ENCODE measurements at places on chromosomes 5 and 9. TPM values are rescaled to one million over a fixed set of nuclear protein-coding genes. Genes with fewer than 3 reads are reported as not detected.

DNA sequence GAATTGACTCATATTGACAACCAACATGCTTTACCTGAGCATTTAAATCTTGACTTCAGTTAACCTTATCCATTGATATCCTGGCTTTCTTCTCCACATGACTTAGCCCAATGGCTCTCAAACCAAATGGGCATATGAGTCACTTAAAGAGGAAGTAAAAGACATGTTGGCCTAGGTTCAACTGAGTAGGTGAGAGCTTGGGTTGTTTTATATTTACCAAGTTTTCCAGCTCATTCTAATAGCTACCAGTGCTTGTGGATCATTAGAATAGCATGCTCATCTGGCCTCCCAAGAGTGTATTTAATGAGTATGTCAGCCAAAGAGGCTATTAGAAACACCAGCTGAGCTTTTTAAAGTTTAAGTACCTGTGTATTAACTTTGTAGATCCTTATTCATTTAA lies 1049.0 kb downstream of the PTPRD start:
- H3K4me3 ChIP-seq = no peak overlapping the region
- H3K27ac ChIP-seq = no peak overlapping the region
- DNase-seq = no peak

DNA sequence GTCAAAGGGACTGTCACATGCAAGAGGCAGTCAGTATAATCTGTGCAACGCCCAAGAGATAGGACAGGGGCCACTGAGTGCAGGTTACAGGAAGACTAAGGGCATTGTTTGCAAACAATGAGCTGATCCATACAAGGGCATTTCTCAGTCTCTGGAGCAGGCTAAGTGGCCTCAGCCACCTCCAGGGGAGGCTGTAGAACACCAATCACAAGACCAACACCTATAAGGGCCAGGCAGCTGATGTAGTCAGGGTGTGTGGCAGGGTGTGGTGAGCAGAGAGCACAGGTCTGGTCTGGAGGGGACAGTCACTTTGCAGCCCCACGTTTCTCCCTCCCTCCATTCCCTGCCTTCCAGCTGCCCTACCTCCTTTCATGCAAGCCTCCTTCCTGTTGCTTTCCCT lies 83.2 kb upstream of the ADRA1B start:
- no peak overlapping the region for H3K27ac ChIP-seq
- H3K4me1 ChIP-seq = no peaks in the 10 kb centered on the region
- H3K4me3 ChIP-seq = no peak overlapping the region
- peaks cover 12% of the 10 kb centered on the region for H3K27me3 ChIP-seq

DNA sequence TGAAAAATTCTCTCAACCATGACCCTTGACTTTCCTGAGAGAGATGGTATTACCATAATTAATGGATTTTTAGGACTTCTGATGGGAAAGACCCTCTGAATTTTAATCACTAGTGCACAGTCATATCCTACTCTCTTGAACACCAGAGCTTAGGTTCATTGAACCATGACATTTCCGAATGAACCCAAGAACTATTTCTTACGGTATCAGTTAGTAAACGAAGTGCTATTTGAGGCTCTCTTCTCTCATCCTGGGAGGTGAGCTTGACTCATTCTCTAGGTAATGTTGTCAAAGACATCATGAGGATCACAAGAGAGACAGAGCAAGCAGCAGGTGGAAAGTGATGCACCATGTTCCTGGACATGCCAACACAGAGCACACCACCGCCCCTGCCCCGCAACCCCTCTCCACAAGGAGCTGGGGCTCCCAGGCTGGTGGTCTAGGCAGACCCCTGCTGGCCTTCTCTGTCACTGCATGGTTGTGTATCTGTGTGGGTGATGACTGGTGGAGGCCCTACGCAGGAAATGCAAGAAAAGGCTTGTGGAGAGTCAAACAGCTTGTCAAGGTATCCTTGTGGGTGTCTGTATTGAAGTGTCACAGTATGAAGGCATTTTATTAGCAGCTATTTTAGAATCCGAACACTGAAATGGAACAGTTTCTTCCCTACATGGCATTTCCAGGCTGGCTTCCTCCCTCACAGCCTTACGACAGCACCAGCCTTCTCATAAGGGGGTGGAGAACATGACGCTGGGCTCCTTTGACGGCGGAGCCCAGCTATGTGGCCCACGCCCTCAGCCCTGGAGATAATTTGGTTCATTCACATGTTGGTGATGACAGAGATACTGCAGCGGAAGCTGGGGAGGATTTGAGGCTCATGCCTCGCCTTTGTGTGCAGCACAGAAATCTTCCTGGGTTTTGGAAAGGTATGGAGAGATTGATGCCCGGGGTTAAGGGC lies 297.6 kb downstream of the NTRK2 start:
- DNase-seq = no peak
- H3K4me1 ChIP-seq = no peaks in the 10 kb centered on the region
- H3K27ac ChIP-seq = no peak overlapping the region
- no peak overlapping the region for H3K4me3 ChIP-seq
- no peaks in the 10 kb centered on the region for H3K36me3 ChIP-seq

Gene PCDHA9
- not detected for total RNA-seq

Data from activated naive CD4-positive, alpha-beta T cell treated with anti-CD3 and anti-CD28 coated beads for 36 hours (primary cell).